NCI-H524 (cell line): ENCODE measurements at places on chromosomes 2 and 18.
A peak's percentile ranks its signal among the peaks of the same experiment; 100 is the strongest.

GRCh38 chr2:101991721-101992145 is at the start of gene IL1R2:
TSS of gene IL1R2 (plus strand) at chr2:101991960. CDS start at chr2:102008576, 16,616 bp downstream.
- DNase-seq, result no peak

DNA sequence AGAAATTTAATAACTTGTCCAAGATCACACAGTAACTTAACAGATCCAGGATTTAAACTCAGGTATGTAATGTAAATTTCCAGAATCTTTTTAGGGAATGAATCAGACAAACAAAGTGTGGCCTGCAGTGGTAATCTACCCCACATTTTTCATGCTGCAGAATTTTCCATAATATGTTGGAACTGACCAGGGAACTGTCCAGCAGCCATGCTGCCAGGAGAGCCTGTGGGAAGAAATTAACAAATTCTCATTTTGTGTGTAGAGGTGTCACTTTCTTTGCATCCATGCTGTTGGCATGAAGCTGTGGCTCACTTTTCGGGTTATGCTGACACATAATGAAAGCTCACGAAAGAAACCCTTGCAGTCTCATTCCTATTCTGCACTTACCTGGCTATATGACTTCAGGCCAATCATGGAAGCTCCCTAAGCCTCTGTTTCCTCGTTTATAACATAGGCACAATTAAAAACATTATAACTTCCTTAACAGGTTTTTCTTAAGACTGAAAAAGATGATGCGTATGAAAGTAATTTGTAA is 54.7 kb downstream of the CDKL4 start:
- no peak for DNase-seq

DNA sequence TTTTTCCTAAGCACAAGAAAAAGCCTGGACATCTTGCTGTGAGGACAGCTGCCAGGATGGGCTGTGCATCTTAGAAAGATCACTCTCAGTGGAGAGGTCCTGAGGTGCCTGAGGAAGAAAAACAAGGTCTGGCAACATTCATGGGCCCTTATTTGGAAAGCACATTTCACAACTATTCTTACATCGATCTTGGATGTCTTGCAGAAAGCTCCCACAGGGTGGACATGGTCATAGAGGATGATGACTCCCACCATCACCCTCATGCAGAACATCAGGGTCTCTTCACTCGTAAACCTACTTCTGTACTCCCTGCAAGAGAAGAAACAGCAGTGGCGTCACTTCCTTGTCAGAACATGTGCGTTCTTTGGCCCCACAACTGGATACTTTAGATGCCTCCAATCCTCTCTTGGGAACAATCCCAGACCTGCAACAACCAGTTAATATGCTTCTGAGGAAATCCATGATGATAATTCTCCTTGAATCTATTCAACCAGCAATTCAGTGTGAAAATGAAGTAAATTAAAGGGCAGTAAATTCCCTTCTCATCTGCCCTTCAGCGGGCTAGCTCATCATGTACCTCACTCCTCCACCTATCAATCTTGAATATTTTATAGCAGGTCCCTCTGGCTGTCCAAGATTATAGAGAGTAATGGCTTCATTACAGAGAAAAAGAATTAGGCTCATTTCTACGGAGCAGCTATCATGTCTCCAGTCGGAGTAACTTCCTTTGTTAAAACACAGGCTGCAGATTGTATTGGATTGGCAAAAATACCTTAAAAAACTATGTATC is 106.2 kb downstream of the CYRIA start:
- no peak for DNase-seq

- DNase-seq, result no peak
These were observed 128.8 kb upstream of the BCL2L11 start for GRCh38 chr2:110991911-110992310.

GRCh38 chr2:10057231-10058107 is 14.1 kb downstream of the KLF11 start:
- no peak for DNase-seq

- no peak for DNase-seq
These were observed 212.3 kb downstream of the BCL2 start for GRCh38 chr18:63107171-63107845.

DNA sequence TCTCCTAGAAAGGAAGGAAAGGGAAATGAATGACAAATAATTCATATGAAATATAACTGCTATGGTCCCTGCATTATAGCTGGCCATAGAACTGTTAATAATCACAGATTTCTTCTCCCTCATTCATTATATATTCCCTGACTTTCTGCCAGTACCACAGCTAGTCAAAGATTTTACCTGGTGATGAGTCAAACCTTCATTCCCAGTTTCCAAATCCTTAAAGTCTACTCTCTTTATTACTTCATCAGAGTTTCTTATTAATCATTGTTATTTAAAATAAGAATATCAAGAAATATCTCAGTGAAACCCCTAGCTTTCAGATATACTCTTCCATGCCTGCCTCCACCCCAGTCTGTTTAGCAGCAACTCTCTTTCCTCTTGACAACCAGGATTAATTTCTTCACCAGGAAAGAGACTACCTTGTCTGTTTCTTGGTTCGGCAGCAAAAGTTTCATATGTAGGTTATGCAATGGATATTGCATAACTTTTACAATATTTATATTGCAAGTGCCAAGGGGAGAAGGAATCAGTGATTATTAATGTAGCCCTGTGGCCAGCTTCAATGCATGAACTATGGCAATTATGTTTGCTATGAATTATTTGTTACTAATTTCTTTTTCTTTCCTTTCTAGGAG is 533.8 kb downstream of the FBXO15 start:
- no peak for DNase-seq

- no peak for DNase-seq
These were observed 1072.0 kb downstream of the CBLN2 start for GRCh38 chr18:71471963-71472725.

- DNase-seq, result no peak
These were observed 16.6 kb downstream of the ADCY3 start for GRCh38 chr2:24903161-24904103.

DNA sequence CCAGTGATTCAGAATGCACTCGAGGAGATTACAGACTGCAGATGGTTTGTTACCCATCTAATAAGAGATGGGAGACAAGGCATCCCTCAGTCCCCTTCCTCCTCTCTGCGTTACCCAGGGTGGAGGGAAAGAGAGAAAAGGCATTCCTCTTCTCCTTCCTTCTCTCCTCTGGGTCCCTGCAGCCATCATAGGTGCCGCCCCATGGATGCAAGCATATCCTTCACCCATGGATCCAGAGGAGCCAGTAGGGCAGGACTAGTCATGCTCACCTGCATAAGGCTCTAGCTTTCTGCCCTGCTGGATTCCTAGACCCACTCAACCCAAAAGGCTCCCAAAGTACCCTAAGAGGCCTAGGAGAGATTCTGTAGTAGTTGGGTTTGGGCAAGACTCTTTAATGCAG is 20.4 kb downstream of the CMPK2 start:
- no peak for DNase-seq

GRCh38 chr2:107989445-107989844 is 3.1 kb downstream of the SLC5A7 start:
- no peak for DNase-seq

GRCh38 chr2:236940916-236941520 is 144.7 kb upstream of the COPS8 start:
- peak; percentile 51 for DNase-seq

DNA sequence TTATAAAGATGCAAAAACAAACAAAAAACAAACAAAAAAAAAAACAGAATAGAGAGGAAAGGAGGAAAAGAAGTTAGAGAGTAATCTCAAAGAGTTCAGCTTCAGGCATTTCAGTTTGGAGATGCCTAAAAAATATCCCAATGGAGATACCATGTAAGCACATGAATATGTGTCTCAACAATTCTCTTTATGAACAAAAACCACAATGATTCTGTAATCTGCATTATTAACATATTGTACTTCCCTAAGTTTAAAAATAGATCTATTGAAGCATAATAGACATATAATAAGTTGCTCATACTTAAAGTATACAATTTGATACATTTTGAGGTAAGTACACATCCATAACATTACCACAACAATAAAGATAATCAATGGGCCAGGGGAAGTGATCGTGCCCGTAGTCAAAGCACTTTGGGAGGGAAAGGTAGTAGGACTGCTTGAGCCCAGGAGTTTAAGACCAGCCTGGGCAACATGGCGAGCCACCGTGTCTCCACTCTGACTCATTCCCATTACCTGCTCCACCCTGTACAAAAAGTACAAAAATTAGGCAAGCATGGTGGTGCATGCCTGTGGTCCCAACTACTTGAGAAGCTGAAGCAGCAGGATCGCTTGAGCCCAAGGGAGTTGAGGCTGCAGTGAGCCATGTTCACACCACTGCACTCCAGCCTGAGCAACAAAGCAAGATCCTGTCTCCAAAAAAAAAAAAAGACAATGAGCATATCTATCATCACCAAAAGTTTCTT is 158.9 kb downstream of the ATAD2B start:
- DNase-seq, result no peak

DNA sequence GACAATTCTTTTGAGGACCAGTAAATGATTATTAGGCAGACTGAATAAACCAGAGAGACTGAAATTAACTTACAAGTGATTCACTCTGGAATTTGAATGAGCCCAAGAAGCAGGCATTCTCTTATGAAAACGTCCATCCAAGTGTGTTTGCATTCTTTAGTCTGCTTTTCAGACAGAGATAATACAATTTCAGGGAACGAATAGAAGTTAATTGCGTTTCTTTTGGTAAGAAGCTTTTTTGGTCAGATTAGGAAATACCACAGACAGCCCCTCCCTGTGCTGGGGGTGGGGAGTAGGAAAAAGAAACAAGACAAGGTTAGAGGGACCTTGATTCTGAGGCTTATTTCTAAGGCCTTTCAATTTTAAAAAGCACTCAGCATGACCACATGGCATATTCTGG is 874.4 kb downstream of the SUCLG1 start:
- DNase-seq, result no peak

- no peak for DNase-seq
These were observed 8.9 kb upstream of the OSR1 start for GRCh38 chr2:19367326-19367725.

- DNase-seq, result no peak
These were observed 11.5 kb downstream of the IGFBP5 start for GRCh38 chr2:216683846-216684245.

- no peak for DNase-seq
These were observed 61.7 kb downstream of the HS1BP3 start for GRCh38 chr2:20588918-20589871.

DNA sequence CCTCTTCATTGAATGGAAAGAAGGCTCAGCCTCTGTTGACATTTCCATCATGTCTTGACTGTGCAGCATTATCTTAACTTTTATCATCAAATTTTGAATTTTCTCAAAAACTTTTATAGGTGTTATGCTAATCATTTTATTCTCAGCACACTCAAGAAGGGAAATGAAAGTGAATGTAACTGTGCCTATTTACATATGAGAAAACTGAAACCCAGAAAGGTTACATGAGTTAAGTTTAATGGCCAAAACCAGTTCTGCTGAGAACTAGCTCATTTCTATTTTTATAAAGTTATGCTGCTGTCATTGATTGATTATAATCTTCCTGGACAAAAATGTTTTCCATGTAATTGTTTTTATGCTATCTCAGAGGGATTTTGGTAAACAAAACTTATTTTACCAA is 618.8 kb upstream of the NRXN1 start:
- no peak for DNase-seq

- no peak for DNase-seq
These were observed 17.1 kb downstream of the PXDN start for GRCh38 chr2:1727101-1727771.

DNA sequence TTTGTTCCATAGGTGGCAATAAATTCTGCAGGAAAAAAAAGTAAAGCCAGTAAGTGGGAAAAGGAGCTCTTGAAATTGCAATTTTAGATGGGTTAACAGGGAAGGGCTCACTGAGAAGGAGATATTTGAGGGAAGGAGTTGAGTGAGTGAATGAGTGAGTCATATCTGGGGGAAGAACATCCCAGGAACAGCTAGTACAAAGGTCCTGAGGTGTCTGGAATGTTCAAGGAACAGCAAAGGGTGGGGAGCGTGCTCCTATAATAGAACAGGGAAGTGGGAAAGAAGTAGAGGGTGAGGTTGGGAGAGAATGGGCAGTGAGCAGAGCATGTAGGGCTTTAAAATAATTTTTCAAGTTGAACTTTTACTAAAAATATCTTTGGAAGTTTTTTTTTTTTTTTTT is 68.0 kb upstream of the PSME4 start:
- DNase-seq, result no peak

GRCh38 chr2:231104115-231104713 is 20.6 kb downstream of the HTR2B start:
- no peak for DNase-seq

DNA sequence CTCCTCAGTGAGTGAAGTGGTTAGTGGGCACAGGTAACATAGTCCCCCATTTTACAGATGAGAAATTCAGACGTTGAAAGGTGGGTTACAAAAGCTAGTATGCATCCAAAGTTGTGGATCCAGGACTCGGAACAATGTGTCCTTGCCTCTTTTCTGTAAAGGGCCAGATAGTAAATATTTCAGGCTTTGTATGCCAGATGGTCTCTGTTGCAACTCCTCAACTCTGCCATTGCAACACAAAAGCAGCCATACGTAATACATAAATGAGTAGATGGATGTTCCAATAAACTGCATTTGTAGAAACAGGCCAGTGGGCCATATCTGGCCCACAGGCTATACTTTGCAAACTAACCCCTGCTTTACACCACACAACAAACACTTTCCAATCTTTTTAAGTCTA is 166.6 kb upstream of the PKDCC start:
- no peak for DNase-seq

DNA sequence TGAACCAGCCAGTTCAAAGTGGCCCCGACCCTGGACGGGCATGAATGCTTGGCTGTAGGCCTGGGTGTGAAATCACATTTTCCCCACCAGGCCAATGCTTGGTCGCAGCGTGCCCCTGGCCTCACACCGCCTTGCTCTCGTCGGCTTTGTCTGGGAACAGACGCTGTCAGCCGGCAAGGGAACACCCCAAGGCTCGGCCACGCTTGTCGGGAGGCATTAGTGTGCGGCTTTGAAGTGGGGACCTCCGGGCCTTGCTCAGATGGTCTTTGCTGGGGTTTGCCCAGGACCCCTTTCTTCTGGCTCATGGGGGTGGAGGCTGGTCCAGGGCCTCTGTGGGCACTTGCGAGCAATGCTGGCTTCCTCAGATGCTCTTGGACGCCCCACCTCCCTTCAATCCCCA is 79.1 kb downstream of the INHBB start:
- no peak for DNase-seq

DNA sequence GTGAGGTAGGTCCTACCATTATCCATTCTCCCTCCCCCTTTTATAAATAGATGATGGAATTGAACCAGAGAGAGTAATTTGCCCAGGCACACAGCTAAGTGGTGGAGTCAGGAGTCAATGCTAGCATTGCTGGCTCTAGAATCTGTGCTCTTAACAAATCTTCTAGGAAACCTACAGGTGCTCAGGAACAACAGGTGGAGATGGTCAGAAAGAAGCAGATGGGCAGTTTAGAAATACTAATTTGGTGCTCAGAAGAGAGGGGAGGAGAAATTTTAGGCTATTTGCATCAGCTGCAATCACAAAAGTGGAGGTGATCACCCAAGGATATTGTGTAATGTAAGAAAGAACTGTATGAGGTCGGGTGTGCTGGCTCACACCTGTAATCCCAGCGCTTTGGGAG is 219.4 kb upstream of the SMAD7 start:
- no peak for DNase-seq
